HuH-7.5 (cell line): ENCODE measurements at places on chromosomes 7 and 10.

- peak; percentile 22 for DNase-seq
Measured at GRCh38 chr7:158649279-158649678, 55.3 kb downstream of the NCAPG2 start.

DNA sequence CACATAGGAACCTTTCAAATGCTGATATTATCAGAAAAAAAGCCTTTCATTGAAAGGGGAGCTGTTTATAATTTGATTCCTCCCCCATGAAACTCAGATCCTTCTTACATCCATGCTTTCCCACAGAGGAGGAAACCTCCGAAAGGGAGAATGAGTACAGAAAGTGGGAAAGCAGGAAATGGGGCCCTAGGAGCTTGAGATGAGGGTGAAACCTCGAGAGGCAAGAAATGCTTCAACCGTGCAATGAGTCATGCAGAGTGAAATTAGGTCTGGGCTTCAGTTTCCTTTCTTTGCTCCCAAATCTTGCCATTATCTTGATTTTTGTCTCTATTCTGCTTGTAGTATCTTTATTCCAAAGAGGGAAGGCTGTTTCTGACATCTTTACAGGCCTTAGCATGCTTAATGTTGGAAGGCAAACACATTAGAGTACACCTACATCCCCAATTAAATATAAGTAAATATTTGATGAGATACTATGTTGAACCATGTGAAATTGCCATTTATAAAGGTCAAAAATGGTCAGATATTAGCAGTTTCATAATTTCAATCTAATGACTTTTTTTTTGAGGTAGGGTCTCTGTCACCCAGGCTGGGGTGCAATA lies 79.1 kb downstream of the NAMPT start:
- DNase-seq = no peak

DNA sequence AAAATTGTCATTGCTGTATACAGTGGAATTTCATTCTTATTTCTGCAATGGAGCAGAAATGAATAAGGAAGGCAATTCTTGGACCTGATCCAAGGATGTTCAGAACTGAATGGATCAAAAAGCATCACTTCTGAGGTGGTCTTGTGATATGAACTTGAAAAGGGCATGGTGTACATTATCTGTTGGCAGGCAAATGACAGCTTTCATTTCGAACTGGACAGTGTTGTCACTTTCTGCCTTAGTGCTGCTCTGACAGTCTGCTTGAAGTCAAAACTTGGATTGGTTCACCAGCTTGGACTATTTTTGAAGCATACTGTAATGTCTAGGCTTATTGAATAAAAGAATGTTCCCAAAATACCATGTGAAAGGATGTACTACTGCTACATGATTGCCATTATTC lies 52.0 kb downstream of the VCL start:
- DNase-seq = no peak

GRCh38 chr7:2042650-2043049 lies 190.1 kb downstream of the MAD1L1 start:
- DNase-seq = no peak

DNA sequence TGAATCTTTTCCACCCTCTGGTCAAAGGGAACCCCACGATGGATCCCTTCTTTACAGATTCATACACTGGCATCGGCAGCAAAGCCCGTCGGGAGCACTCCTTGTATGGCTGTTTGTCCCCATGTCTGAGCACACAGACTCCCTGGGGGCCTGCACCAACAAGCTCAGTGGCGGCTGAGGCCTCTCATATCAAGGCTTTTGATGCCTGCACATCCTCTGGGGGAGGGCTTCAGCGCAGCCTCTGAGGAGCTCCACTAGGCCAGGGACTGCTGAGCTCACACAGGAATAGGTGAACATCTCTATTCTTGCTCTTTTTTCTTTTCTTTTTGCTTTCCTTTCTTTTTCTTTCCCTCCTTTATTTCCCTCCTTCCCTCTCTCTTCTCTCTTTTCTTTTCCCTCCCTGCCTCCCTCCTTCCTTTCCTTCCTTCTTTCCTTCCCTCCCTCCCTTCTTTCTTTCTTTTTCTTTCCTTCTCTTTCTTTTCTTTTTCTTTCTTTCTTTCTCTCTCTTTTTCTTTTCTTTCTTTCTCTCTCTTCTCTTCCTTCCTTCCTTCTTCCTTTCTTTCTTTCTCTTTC lies 174.6 kb downstream of the CCDC3 start:
- DNase-seq = no peak
